ENCODE measurements at places on chromosomes 6 and 20.

- peak; percentile 16 for DNase-seq
Measured at GRCh38 chr6:11575408-11576033, 38.0 kb downstream of the TMEM170B start.

DNA sequence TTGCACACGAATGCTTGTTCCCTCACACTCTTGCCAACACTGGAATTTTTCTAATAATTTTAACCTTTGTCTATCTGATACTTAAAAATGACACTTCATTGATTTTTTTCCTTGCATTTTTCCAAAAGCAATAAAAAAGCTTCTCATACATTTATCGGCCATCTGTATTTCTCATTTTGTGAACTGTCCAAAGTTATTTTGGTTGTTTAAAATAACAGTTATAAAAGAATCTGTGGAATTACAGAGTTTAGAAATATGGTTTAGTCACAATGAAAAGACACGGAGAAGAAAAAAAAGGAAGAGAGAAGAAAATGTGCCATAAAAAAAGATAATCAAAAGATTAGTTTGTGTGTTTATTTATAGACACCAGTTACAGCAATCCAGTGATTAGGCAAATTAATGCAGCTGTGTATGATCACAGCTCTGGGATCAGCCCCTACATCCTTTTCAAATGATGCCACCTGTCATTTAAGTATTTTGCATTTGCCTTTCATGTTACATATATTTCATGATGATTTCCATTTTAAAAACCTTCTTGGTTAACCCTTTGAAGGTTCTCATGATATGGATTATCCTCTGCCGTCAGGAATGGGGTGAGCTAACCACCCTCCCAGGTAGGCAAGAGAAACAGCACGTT, 171.7 kb downstream of the BACH2 start:
- DNase-seq, result no peak

- no peak for DNase-seq
Measured at GRCh38 chr6:45327956-45328522, at the start of gene RUNX2. TSS of gene RUNX2 (plus strand) at chr6:45328330. CDS start at chr6:45328727, 397 bp downstream.

DNA sequence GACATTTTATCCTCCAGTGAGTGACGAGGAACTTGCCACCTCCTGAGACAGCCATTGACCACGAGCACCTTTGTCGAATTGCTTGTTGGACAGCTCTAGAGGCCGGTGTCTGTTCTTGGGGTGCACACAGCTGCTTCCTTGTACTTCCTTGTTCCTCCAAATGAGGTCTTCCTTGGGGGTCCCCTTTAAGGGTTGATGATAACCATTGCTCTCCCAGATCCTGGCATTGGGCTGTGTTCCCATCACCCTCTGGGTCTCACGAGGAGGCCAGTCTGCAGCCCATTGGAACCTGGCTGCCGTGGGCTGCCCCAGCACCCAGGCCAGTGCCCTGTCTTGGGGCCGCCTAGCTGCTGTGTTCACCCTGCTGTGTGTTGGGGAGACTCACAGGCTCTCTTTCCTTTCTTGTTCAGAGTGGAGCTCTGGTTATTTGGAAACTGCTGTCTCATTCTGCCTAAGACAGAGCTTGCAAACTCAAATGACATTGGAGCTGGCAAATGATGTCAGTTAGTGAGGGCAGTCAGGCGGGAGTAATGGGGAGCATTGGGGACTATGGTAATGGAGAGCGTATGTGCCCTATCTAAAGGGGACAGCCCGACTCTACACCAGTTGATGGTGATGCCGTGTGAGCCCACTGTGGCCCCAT, 25.7 kb downstream of the PPP1R16B start:
- no peak for DNase-seq

DNA sequence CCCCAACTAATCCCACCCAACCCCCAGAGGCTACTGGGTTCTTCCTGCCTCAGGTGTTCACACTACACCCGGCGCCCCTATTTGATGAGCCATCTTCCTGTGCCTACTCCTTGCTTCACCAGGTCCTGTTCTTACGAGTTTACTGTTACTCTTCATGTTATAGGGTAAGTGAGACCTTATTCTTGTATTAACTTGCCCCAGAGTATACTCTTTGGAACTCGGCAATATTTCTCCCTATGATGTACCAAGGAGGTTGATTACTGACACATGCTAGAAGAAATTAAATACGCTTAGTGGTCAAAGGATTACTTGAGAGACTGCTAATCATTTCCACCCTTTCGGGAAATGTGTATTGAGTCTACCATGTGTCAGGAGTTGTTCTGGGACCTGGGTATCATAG, 8.9 kb downstream of the RING1 start:
- DNase-seq, result no peak

GRCh38 chr6:148999929-149000468, 253.2 kb downstream of the UST start:
- no peak for DNase-seq

DNA sequence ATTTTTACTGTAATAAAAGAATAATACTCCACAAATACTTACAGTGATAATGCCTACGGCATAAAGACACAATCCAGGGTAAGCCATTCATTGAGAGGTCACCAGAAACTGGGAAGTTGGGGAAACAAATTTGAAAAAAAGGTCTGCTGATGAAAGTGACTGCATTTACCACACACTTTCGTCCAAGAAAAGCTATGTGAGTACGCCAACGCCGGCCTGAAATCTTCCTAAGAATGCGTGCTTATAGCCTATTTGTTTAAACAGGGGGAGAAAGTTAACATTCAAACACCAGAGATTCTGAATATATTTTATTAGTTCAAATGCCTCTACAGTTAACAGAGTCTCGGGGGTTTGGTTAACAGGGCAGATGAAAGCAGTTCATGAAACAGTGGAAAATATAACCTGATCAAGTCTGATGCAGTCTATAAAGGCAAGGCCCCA, 657 bp upstream of the LTV1 start:
- no peak for DNase-seq

GRCh38 chr6:56725254-56725653, 82.6 kb upstream of the DST start:
- DNase-seq, result no peak
